GOT3 (cell line): ENCODE measurements at places on chromosomes 1 and 21.

GRCh38 chr1:240797050-240797449 lies 185.1 kb upstream of the GREM2 start:
- no peak for DNase-seq

GRCh38 chr1:4447778-4448420 lies 206.5 kb upstream of the AJAP1 start:
- DNase-seq = no peak

DNA sequence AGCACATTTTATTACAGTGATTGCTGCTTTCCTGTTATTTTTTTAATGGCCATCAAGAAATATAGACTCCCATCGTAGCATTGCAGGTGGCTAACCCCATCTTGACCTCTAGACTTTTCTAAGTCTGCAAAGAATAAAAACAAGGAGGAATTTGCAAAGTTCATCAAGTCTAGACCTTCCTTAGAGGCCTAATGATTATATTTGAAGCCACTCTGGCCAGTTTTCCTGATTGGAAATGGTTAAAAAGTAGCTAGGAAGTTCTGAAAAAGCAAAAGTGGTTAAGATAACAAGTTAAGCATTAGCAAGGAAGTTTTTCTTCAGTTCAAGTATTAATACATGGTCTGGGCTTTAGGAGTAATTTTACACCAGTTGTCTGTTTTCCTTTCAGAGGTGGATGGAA lies 16.7 kb upstream of the KCNJ15 start:
- DNase-seq = no peak

DNA sequence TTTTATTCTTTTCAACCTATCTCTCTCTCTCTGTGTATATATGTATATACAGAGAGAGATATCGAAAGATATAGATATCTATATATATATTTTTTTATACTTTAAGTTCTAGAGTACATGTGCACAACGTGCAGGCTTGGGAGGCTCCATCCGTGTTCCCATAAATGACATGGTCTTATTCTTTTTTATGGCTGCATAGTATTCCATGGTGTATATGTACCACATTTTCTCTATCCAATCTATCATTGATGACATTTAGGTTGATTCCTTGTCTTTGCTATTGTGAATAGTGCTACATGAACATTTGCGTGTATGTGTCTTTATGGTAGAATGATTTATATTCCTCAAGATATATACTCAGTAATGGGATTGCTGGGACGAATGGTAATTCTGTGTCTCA lies 55.2 kb upstream of the GPR88 start:
- DNase-seq = no peak

- no peak for DNase-seq
Observed at GRCh38 chr1:202165267-202165941, 5.0 kb upstream of the PTPN7 start.

DNA sequence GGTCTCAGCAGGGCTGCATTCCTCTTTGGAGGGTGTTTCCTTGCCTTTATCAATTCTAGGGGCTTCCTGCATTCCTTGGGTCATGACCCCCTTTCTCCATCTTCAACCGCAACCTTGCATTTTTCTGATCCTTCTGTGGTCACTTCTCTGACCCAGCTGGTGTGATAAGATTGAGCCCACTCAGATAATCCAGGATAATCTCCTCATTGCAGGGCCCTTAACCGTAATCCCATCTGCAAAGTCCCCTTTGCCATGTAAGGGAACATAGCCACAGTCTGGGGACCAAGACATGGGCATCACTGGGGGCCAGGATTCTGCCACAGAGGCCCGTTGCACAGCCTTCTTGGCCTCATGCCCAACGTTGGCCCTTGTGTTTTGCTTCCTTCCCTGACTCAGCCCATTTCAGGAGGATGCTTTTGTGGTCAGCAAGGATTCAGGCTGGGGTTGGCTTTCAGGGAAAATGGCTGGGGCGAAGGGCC lies 35.0 kb upstream of the IL19 start:
- DNase-seq = no peak

GRCh38 chr21:33971492-33972013 lies 55.9 kb upstream of the ATP5PO start:
- DNase-seq = no peak
